Fibroblast of villous mesenchyme (primary cell): ENCODE measurements at places on chromosomes 7 and 10.
A peak's percentile ranks its signal among the peaks of the same experiment; 100 is the strongest.

GRCh38 chr7:74183142-74183541, 9.0 kb downstream of the EIF4H start:
- DNase-seq, result no peak

DNA sequence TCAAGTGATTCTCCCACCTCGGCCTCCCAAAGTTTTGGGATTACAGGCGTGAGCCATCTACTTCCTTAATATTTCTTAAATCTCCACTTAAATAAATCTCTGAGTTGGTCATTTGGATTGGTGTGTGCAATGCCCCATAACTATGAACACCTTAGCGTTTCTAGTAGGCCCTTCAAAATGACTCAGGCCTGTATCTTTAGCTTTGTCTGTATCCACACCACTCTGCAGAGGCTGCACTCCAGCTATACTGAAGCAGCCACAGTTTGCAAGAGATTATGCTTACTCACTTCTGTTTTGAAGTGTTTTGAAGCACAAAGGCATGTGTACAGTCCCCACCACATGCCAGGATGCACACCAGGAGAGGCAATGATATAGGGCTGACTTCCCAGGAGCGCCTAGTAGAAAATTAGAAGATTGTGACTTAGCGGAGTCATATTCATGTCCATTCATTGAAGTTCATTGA, 2.4 kb upstream of the ST7 start:
- DNase-seq, result no peak

DNA sequence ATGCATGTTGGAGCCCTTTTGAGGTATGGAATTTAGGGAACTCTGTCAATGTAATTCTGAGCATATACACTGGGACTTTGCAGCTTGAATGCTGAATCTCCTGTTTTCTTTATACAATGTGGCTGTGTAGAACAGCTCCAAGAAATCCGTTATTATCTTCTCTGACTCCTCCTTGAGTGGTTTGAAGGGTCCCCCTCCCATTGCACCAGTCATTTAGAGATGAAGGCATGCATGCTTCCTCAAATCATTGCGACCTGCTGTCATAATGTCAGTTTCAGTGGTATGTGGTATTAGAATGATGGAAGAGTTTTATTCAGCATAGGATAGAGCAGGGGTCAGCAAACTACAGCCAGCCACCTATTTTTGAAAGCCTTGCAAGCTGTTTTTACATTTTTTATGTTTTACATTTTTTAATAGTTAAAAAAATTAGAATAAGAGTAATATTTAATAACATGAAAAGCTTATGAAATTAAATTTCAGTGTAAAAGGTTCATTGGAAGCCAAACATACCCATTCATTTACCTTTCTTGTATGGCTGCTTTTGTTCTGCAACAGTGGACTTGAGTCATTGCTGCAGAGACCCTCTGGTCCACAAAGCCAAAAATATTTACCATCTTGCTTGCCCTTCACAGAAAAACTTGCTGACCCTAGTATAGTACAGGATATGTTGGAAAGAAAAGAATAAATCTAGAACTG, 8.1 kb downstream of the STK17A start:
- no peak for DNase-seq

DNA sequence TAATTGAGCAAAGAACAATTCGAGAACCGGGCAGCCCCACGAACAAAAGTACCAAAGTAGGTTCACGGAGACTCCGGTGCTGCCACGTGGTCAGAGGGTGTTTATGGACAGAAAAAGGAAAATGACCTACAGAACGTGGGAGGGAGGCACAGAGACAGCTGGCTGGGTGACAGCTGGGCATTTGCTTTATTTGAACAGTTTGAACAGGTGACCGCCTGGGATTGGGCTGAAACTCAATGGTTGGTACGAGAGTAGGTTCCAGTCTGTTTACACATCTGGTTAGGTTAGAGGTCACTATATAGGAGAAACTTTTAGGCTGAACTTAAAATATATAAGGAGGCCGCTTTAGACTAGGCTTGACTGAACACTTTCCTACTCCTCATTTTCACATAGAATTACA, 50.6 kb upstream of the CELF2 start:
- DNase-seq, result no peak

DNA sequence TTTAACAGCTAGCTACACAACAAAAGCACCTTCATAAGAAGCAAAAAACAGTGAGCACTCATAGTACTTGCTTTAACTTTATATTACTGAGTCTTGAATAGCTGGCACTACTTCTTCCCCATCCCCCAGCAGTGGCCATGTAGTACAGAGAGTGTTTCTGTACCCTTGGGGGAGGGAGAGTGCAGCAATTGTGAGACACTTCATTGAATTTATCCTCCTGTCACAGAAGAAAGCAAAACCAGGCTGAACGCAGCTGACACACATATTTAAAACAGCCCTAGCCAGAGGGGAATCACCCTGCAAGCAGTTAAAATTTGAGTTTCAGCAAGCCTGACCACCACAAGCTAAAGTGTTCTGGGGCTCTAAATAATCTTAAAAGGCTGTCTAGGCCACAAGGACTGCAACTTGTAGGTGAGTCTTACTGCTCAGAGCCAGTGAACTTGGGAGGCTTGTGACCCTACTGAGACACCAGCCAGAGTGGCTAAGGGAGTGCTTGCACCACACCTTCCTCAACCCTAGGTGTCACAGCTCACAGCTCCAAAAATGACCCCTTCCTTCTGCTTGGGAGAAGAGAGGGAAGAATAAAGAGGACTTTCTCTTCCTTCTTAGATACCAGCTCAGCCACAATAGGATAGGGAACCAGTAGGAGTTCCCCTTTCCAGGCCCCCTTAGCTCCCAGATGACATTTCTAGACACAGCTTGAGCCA, 97.7 kb upstream of the MEOX2 start:
- peak; percentile 7 for DNase-seq

DNA sequence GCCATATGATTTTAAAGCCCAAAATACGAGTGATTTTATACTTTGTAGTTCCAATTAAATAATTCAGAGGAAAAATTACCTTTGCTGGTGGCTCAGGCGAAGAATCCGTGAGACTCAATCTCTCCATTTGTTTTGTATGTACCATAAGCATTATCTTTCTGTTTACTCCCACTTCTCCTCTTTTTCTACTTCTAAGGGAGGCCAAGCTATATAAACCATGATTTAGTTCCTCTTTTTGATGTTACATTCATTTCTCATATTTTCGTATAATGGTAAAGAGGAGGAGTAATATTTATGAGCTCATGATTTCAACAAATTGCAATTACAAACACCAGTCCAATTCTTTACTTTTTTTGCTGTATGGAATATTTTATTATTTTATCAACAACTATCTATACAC, 50.6 kb upstream of the TES start:
- no peak for DNase-seq

DNA sequence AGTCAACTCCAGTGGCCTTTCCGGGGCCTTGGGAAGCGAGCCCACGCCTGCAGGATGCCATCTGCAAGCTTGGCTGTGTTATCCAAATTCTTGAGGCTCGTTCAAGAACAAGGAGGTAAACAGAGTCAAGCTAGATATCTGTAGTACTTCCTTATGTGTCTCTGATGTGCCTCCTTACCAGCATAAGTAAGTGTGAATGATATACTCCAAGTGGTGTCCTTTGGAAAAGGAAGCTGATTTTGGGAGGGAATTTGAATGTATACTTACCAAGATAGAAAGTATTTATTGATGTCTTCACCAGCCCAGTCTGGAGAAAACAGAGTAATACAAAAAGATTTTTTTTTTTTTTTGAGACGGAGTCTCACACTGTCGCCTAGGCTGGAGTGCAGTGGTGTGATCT, 372.3 kb upstream of the GALNT17 start:
- no peak for DNase-seq

- peak; percentile 74 for DNase-seq
Observed at GRCh38 chr7:5997210-5997808, 11.5 kb downstream of the PMS2 start.
